ENCODE measurements at places on chromosomes 5 and 9. TPM values are rescaled to one million over a fixed set of nuclear protein-coding genes. Genes with fewer than 3 reads are reported as not detected.

- no peak for DNase-seq
These were observed 141.4 kb upstream of the LMX1B start for GRCh38 chr9:126472198-126472947.

DNA sequence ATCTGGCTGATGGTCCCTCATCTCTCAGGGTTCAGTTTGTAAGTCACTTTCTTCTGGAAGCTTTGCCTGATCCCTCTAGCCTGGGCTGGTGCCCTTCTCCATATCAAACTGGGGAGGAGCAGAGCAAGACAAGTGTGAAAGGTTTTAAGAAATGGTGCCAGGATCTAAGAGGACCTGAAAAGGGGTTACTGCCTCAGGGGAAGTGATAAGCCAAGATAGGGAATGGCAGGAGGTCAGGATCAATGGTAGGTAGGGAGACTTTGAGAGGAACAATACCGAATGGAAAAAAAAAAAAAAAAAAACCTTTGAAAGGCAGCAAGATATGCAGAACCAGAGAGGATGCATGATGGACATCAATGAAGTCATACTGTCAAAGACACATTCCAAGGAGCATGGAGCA, 67.5 kb upstream of the TLR4 start:
- no peak for DNase-seq

DNA sequence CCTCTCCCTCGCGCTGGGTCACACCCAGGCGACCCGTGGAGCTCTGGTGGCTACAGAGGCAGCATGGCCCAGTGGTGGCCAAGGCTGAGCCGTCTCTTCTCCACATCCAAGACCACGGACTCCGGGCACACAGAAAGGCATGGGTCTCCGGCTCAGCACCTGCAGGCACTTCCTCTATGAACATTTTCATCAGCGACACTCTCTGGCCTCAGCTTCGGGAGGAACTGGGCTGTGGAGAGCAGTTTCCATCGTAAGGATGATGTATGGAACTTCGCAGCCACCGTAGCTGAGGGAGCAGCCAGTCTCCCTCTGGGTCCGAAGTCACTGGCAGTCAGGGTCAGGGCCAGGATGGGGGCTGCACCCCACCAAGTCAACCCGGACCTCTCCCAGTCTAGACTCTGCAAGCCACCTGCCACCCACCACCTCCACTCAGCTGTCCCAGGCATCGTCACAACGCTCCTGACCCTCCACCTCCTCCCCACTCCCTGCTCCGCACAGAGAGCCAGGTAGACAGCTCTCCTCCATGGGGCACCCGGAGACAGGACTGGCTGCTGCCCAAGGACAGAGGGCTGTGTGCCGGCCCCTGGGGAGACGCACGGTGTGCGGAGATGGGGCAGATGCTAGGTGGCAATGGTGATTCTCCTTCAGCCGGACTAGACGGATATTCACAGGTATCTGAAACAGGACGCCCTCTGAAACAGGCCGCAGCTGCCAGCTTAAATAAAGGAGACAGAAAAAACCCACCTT, 9.7 kb downstream of the QSOX2 start:
- no peak for DNase-seq

DNA sequence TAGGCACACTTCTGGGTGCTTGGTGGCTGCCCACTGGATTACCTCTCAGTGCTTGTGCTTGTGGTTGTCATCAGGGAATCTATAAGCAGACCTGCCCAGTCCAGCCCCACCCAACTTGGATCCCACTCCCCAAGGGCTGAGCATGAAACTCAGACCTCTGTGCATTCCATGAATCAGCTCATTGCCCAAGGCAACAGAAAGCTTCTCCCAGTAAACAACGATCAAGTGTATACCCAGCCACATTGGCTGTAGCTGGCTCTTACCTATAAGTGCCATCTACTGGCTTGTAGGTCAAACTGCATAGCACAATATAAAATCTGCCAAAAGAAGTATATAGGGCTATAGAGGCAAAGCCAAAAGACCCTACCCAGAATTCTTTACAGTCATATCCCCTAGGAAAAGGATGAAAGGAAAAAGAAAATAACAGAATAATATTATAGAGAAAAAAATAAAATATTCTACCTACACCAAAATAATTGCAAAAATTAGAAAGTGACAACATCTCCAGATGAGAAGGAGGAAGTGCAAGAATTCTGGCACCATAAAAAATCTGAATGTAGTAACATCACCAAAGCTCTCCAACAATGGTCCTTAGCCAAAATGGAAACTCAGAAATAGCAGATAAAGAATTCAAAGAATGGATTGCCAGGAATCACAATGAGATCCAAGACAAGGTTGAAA, 321.0 kb upstream of the TRPC7 start:
- DNase-seq = peak; percentile 3

GRCh38 chr9:107858260-107858659, 368.7 kb upstream of the KLF4 start:
- DNase-seq = no peak

DNA sequence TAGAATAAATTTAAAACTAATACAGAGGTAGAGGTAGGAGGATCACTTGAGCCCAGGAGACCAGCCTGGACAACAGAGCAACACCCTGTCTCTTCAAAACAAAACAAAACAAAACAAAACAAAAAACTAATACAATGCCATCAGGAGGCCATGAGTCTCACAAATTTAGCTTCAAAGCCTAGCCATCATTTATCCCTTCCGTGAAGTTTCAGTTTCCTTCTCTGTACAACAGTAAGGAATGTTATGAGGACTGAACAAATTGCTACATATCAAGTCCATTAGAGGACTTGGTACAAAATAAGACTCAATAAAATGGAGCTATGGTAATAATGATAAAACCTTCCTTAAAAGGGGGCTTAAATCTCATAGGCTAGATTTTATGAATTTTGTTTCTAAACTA, 60.8 kb downstream of the MAPKAP1 start:
- no peak for DNase-seq

DNA sequence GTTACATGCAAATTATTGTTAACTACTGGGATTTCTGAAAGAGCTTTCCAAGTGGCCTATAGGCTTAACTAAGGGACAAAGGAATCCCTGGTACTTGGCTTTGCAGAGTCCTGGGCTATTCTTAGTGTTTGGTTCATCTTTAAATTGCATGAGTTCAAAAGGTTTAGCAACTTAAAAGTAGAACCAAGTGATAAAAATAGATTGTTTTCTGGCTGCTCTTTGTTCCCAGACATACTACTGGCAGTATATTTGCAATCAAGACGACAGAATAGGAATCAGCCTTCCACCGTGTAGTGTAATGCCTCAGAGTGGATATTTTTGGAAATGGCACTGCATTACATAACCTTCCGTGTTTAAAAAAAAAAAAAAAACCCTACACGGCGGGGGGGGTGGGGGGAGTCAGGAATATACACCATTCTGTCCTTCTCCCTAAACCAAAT, 1.0 kb downstream of the NREP start:
- DNase-seq = no peak

- no peak for DNase-seq
These were observed 189.8 kb upstream of the TRIM32 start for GRCh38 chr9:116497095-116497890.

- DNase-seq = no peak
These were observed 14.8 kb downstream of the GGTA1 start for GRCh38 chr9:121484651-121485446.

DNA sequence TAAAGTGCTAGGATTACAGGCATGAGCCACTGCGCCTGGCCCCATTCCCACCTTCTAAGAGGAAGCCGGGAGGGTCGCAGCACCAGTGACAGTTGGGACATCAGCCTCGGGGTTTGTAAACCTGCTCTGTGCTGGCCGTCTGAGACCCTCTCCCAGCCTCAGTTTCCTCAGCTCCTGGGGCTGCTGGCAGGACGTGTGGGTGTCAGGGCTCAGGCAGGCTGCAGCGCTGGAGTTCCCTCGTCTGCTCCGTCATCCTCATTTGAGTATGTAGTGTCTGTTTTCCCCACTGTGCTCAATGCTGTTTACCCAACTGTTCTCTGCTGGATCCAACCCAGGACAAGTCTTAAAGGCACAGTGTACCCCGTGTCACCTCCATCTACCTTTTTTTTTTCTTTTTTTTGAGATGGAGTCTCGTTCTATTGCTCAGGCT, 2.0 kb upstream of the NINJ1 start:
- DNase-seq = no peak

GRCh38 chr5:59128646-59129290, 545.9 kb downstream of the RAB3C start:
- no peak for DNase-seq

DNA sequence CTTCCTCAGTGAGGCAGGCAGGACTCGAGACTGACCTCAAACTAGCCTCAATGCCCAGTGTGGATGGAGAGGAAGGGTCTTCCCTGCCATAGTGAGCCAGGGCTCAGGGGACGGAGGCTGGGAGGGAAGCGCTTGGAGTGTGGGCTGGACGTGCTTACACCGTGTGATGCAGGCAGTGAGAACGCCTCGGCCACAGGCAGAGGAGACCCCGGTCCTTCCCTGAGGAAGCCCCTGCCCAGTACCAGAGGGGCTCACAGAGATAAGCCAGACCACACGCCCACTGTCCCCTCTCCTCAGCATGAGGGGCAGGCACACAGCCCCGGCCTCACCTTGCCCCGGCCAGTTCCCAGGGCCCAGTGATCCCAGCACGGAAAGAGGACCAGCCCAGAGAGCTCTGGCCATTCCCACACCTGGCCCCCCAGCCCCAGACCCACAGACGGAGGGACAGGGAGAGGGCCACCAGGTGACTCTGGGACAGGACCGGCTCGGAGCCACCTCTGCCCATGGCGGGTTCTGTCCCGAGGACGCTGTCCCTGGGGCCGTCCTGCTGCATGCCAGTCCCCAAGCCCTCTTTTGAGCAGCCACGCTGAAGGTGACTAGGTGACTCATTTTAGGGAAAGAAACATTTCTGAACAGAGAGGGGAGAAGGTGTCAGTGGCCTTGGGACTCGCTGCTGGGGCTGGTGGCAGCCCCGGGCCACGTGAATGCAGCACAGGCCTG, 6.0 kb upstream of the NSMF start:
- no peak for DNase-seq

The MLANA gene
- not detected for total RNA-seq

The MAMDC2 gene
- 6.6 TPM for total RNA-seq

The SLC45A2 gene
- not detected for total RNA-seq

The C9orf153 gene
- not detected for total RNA-seq

The SEMA5A gene
- total RNA-seq = 1.6 TPM

The CSF2 gene
- total RNA-seq = 13.2 TPM

The FSD1L gene
- total RNA-seq = 1.6 TPM
